ENCODE measurements at places on chromosomes 4 and X.

DNA sequence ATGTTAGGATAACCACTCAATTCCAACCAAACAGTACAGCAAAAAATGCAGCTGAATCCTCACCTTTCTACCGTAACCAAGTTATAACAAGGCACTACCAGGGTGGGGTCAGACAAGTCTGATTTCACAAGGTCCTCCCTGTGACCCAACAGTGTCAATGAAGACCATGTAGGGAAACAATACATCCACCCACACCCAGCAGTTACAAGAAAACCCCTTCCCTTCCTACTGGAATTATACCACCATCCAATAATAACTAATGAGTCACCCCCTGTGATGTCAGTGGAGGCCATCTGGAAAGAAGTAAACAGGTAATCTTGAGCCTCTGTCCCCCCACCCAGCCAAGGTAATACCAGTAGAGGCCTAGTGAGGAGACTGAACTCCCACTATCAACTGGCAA lies 117.6 kb downstream of the FGF16 start:
- no peak for DNase-seq

DNA sequence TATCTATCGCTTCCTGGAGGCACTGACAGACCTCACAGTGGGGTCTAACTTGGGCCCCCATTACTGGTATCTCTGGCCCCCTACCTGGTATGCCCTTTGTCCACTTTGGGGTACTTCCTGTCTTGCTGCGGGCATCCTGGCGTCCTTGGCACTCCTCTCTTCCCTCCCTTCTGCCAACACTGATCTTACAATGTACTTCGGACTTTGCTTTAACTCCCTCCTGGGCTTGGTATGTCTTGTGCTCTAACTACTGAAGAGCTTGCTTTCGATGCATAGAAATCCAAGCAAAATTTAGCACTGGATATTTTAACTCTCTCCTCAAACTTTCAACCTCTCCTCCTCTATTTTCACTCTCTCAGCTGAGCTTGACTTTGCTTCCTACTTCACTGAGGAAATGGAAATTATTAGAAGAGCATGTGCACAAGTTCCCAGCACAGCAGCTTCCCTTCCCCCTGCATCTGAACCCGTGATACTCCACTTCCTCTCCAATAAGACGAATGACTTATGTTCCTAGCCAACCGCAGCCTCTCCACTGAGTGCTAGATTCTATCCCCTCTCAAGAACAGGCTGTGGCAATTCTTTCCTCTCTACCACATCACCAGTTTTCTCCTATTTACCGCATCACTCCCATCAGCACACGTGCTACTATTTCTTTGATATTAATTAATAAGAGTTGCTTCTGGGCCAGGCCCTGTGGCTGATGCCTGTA lies 52.9 kb downstream of the SUPT20HL2 start:
- DNase-seq: no peak

GRCh38 chr4:1470816-1471442 lies 64.7 kb upstream of the NKX1-1 start:
- DNase-seq: no peak

DNA sequence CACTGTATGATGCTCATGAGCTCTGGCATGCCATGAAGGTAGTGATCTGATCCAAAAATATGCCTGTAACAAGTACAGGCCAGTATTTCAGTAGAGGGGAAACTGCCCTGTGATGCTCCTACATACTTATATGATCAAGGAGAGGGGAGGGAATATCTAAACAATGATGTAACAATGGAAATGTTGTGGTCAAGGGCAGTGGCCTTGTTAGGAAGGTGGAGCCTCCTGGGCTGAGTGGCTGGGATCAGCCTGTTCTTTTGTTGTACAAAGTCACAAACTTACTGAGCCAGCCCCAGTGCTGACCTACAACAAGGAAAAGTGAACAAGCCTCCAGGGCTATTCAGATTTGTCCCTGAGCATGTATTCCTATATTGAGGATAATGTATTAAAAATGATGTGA lies 70.3 kb downstream of the ANXA10 start:
- no peak for DNase-seq

DNA sequence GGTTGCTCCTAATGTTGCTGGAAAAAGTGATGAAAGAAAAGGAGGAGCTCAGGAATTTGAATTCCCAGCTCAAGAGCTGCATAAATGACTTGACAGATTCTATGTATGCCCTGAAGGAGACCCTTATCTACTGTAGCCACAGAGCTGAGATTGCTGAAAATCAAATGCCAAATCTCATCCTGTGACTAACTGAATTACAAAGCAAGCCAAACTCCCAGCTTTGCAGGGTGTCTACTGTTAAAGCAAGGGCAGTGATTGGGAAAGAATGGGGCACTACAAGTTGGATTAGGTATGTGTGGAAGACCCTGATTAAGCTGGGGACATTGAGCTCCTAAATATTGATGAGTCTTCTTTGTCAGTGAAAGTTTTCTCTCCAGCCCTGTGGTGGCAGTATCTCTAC lies 20.8 kb upstream of the SMIM9 start:
- DNase-seq: no peak

DNA sequence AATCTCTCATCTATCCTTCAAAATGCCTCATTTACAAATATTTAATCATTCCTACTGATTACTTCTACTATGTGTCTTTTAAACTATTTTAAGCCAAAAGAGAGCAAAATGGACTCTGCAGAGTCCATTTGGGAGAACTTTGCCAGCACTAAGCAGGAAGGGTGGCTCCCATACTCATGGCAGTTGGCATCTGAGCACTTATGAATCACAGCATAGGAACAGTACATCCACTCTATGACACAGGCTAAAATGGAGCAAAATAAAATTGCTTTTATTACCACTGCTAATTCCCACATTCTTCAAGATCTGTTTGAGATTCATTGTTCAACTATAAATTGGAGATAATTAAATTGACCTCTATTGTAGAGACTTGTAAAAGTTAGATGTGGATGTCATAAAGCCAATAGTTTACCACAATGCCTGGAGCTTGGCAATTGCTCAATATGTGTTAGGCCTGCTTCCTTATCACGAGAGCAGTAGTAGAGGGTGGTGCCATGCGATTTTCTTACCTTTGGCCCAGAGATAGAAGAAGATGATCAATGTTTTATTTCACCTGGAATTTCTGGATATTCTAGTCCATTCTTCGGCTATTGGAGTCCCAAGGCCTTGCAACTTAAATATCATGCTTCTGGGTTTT lies 19.1 kb downstream of the HPGD start:
- DNase-seq: no peak

GRCh38 chrX:145506214-145506613 lies 258.9 kb downstream of the SPANXN1 start:
- no peak for DNase-seq

GRCh38 chr4:32349026-32349425 lies 1628.9 kb downstream of the PCDH7 start:
- no peak for DNase-seq

GRCh38 chr4:76095568-76095967 lies 21.1 kb downstream of the ART3 start:
- DNase-seq: no peak

- no peak for DNase-seq
These were observed 228.5 kb upstream of the CASK start for GRCh38 chrX:42151808-42152207.

GRCh38 chr4:183504064-183504929 lies 561 bp upstream of the ING2 start:
- DNase-seq: peak; percentile 85

DNA sequence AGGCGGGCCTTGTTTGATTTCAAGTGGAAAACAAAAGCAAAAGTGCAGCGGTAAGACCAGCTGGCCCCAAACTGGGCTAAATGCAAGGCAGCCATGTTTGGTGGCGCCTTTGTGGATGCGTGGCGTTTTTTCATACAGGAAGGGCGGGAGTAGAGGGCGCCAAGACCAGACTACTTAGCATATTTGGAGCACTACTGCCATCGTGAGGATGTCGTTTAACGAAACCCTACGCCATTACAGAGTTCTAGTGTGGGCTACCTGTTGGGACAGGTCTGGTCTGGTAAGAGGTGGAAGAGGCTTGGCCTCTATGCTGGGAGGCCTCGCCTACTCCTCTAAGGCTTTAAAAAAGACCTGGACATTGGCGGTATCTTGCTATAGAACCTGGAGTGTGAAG lies 230.7 kb upstream of the STK26 start:
- DNase-seq: no peak

GRCh38 chr4:99205153-99205979 lies 13.7 kb downstream of the ADH6 start:
- no peak for DNase-seq

DNA sequence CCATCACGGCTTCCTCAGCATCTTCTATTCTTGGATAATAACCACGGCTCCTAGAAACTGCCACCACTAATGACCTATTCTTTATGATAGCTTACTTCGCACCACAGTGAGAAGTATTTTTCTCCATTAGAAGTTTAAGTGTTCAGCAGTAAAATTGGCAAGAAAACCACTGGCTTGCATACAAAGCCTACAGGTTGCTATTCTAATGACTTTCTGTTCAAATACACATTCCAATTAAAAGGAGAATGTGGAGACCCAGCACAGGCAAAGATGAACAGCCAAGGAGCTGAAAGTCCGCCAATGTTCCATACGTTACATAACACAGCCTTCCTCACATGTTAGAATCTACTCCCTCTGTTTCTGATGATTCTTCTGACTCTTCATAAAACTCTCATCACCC lies 875.0 kb upstream of the PRKX start:
- DNase-seq: no peak

DNA sequence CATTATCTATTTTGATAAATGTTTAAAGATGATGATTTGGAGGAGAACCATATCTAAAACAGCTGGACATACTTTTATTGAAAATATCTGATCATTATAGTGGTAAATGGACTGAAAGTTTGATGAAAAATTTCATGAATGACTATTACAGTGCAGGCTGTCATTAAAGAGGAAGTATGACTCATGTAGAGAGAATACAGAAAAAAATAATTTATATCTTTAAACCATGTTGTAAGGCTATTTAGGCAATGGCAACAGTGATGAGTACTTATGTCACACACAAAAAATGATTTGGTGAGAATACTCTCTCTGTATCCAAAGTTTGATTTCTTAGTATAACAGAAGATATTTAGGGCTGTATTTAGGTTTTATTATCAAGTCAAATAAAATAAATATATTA lies 3.9 kb upstream of the GLRB start:
- no peak for DNase-seq

DNA sequence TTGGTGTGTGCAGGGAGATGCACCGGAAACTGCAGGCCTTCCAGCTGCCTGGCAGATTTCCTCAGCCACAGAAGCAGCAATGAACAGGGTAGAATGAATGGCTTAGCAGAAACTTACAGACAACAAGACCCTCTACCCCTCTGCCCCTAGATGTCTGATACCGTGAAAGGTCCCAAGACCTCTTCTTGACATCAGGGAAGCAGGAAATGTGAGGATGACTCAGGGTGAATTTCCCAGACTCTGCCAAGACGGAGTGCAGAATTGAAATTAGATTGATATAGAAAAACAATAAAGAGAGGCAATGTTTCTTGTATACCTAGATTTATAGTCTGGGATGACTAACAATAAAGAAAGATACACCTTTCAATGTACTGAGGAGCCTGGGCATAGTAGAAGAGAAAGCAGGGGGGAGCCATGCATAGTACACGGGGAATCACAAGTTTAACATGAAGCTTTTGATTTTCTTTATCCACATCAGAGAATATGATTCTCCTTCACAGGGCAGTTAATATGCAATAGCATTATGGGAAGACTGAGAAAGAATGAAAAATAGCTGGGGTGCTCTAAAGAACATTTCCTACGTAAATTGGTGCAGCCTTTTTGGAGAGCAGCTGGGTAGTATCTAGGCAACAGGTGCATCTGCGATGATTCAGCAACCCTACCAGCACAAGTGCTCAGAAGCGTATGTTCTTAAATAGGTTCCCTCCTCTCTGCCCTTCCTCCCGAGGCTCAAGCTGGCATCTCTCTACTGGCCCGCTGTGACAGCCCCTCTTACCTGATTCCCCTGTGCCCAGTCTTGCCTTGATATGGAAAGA lies 18.3 kb upstream of the CXCR3 start:
- peak; percentile 20 for DNase-seq

DNA sequence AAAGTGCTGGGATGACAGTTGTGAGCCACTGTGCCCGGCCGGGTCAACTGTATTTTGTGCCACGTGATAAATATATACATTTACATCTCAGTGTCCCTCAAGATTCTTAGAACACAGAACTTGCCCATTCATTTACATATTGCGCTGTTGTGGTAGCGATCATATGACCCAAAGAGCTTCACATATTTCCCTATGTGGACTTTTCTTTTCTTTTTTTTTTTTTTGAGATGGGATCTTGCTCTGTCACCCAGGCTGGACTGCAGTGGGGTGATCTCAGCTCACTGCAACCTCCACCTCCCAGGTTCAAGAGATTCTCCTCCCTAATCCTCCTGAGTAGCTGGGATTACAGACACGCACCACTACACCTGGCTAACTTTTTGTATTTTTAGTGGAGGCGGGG lies 180.7 kb downstream of the DHRSX start:
- no peak for DNase-seq

- no peak for DNase-seq
These were observed 954.5 kb upstream of the IGFBP7 start for GRCh38 chr4:58064653-58065052.

DNA sequence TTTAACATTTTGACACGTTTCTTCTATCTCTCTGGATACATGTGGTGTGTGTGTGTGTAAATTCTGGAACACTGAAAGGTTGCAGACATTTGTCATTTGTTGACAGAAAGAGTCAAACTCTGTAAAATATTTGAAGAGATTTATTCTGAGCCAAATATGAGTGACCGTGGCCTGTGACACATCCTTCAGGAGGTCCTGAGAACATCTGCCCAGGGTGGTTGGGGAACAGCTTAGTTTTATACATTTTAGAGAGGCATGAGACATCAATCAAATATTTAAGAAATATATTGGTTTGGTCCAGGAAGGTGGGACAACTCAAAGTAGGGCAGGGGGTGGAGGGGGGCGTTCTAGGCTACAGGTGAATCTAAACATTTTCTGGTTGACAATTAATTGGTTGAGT lies 40.7 kb upstream of the CD40LG start:
- DNase-seq: no peak

GRCh38 chr4:102693262-102693850 lies 67.4 kb downstream of the MANBA start:
- no peak for DNase-seq

DNA sequence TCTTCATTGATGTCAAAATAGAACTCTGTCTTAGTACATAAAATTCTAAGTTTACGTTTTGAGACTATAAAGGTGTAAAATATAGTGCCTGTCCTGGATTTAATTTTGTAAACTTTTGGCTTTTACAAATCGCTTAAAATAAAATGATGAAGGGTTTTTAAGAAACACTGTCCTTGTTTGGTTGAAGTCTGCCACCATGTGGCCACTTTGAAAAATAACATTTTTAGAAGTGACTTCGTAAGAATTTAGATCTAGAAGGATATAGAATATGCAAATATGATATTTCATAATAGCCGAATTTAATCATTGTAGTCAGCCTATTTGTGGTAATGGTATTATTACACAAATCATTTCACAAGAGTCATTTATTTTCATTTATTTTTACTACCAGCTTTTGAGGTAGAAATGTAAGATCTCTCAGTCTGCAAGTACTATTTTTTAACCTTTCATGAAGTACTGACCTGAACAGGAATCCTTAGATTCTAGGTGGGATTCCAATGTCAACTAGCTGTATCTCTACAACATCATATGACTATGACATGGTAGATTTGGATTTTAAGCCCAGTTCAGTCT lies 31.0 kb upstream of the FAT4 start:
- peak; percentile 26 for DNase-seq
